ENCODE measurements at places on chromosomes 6 and 20.

GRCh38 chr6:113824411-113824810 lies 32.7 kb upstream of the MARCKS start:
- DNase-seq: no peak

DNA sequence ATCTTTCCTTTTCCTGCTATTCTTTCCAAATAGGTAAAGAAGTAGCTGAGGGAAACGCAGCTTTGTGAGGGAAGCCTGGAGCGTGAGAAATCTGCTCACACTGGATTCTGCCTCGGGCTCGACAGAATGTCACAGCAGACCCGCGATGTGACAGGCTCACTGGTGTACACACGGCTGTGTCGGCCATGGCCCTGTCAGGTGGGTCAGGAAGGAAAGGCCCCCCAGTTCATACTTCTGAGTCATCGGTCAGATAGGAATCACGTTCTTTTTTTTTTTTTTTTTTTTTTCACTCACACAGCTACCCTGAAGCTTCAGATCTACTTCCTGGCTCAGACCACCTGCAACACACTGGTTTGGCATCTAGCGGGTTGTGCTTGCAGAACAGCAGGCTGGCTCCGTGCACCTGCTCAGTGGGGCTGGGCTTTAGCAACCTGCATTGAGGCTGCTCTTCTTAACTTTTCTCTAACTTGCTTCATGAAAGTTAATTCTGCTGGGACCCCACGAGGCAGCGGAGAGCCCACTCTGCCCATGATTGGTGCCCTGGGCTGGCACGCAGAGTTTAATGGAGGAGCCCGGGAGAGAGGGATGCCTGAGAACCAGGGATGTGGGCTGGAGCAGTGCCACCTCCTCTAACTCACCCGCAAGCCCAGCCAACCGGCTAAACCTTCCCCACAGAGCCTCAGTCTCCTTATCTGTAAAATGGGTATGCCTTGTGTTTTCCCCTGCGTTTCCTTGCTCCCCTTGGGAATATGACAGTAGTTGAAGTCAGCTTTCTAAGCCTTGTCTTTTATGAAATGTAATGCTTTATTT lies 61.5 kb upstream of the FNDC1 start:
- peak; percentile 83 for DNase-seq

DNA sequence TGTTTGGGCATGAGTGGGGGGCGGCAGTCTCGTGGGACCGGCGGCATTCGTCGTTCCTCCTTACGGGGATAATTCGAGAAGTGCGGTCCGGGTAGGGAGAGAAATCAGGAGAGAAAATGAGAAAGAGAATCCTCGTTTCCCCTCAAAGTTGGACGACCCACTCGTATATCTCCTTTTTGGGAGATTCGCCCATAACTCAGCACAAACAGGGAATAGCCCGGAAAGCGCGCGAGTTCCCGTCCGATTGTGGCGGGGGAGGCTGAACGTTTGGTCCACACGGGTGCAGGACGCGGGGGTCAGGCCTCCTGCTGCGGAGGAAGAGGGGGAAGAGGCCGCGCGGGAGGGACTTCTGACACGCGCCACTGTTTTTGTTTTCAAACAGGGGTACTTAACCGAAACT lies 42.4 kb downstream of the POPDC3 start:
- DNase-seq: no peak

GRCh38 chr6:79864421-79864820 lies 82.9 kb downstream of the ELOVL4 start:
- DNase-seq: no peak

- DNase-seq: no peak
Measured at GRCh38 chr6:91720324-91720723, 1133.5 kb upstream of the MAP3K7 start.

- no peak for DNase-seq
Measured at GRCh38 chr6:134253681-134254080, 64.2 kb downstream of the SGK1 start.

- DNase-seq: no peak
Measured at GRCh38 chr6:167828325-167828956, 1.7 kb downstream of the AFDN start.

- DNase-seq: no peak
Measured at GRCh38 chr20:57308451-57309271, 20.9 kb upstream of the SPO11 start.
